Activated T-helper 17 cell treated with anti-CD3 and anti-CD28 coated beads, Interleukin-2, amount 50 U/mL, for 72 hours (primary cell): ENCODE measurements at places on chromosomes 7 and 10. TPM values are rescaled to one million over a fixed set of nuclear protein-coding genes. Genes with fewer than 3 reads are reported as not detected.

The SYT15B gene
- total RNA-seq: 0.37 TPM

The GPR26 gene
- not detected for total RNA-seq

The KEL gene
- total RNA-seq: 1.9 TPM

The POU6F2 gene
- 0.22 TPM for total RNA-seq

The ARMS2 gene
- not detected for total RNA-seq

The COMTD1 gene
- total RNA-seq: 29.4 TPM

The CTNNA3 gene
- total RNA-seq: 5.7 TPM

The POLR2J gene
- total RNA-seq: 74.2 TPM

The MEIG1 gene
- 0.48 TPM for total RNA-seq

The VWC2 gene
- not detected for total RNA-seq

The KCNH2 gene
- 0.32 TPM for total RNA-seq

The CDH23 gene
- 0.09 TPM for total RNA-seq

The CHAT gene
- not detected for total RNA-seq

The AZGP1 gene
- 0.43 TPM for total RNA-seq

The CTAGE6 gene
- 10.0 TPM for total RNA-seq

The TUBAL3 gene
- total RNA-seq: not detected

The ATP6V0E2 gene
- total RNA-seq: 72.9 TPM

The GPR158 gene
- total RNA-seq: not detected

The SERPINE1 gene
- total RNA-seq: 0.30 TPM

The PNLIPRP2 gene
- not detected for total RNA-seq

The NEUROG3 gene
- 0.78 TPM for total RNA-seq

The CRHR2 gene
- total RNA-seq: not detected

The HOXA10 gene
- not detected for total RNA-seq

The PAX4 gene
- total RNA-seq: not detected

The ZNF736 gene
- total RNA-seq: 22.8 TPM

The TMEM72 gene
- not detected for total RNA-seq

The TAS2R39 gene
- total RNA-seq: not detected

The CYP3A7 gene
- total RNA-seq: not detected

The MALRD1 gene
- not detected for total RNA-seq

The WNT8B gene
- total RNA-seq: 0.16 TPM

The LZTS2 gene
- 15.0 TPM for total RNA-seq
